Activated T-helper 1 cell treated with Interleukin-2 at 50 U/mL for 16 hours (primary cell): ENCODE measurements at places on chromosomes 7 and 10.

DNA sequence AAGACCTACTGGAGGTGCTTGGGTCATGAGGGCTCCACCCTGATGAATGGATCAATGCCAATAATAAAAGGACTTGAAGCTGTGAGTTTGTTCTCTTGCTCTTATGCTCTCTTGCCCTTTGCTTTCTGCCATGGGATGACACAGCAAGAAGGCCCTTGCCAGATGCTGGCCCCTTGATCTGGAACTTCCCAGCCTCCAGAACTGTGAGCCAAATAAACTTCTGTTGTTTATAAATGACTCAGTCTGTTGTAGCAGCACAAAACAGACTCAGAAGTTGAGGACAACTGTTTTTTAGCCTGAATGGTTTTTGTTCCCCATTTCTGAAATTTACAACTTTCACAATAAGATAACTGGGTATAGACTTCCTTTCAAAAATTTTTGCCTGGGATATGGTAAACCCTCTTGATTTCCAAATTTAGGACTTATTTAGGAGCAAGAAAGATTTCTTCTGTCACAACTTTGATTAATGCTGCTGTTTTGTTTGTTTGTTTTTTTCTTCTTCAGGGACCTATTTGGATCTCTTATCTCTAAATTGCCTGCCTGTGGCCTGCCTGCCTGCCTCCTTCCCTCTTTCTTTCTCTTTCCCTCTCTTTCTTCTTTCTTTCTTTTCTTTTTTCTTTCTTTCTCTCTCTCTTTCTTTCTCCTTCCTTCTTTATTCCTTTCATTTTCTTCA, 12.1 kb downstream of the ENTPD1 start:
- no peak for DNase-seq

- no peak for DNase-seq
Observed at GRCh38 chr10:95504246-95504691, 56.9 kb downstream of the SORBS1 start.

DNA sequence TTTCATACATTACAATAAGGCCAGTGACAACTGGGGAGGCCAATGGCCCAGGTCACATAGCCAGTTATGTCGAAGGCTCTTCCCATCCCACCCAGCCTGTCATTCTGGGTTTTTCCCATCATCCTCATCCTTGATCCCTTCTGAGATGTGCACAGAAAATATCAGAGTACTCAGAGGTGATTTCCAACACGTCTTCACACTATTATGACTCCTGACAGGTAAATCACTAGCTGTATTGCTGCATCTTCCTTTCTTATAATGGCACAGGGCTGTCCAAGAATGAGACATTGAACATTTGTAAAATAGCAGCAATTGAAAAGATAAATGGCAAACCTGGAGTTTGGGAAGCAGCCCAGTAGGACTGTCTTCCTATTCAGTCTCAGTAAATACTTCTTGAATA, 159.9 kb downstream of the PLXNA4 start:
- no peak for DNase-seq

DNA sequence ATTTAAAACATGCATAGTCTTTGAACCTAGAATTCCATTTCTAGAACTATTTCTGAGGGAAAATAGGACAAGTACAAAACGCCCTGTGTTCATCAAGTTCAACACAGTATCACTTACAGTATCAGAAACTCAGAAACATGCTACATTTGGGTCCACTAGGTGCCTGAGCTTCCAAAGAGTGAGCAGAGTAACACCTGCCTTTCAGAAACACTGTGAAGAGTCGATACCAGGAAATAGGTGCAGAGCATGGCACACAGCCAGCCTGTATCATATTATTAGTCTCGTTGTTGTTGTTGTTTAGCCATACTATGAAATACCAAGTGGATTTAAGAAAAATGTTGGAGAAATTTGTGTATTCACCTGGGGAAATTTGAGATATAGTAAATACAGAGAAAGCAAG, 392.1 kb upstream of the MGMT start:
- DNase-seq = no peak

GRCh38 chr7:834277-834676, 2.0 kb downstream of the SUN1 start:
- no peak for DNase-seq

- no peak for DNase-seq
Observed at GRCh38 chr10:10293481-10293951, 724.2 kb upstream of the CELF2 start.

GRCh38 chr7:14505906-14506305, 396.6 kb downstream of the DGKB start:
- DNase-seq = no peak

- no peak for DNase-seq
Observed at GRCh38 chr10:31816318-31816717, 112.3 kb downstream of the ARHGAP12 start.

- DNase-seq = no peak
Observed at GRCh38 chr7:37514497-37514896, 65.8 kb upstream of the ELMO1 start.

DNA sequence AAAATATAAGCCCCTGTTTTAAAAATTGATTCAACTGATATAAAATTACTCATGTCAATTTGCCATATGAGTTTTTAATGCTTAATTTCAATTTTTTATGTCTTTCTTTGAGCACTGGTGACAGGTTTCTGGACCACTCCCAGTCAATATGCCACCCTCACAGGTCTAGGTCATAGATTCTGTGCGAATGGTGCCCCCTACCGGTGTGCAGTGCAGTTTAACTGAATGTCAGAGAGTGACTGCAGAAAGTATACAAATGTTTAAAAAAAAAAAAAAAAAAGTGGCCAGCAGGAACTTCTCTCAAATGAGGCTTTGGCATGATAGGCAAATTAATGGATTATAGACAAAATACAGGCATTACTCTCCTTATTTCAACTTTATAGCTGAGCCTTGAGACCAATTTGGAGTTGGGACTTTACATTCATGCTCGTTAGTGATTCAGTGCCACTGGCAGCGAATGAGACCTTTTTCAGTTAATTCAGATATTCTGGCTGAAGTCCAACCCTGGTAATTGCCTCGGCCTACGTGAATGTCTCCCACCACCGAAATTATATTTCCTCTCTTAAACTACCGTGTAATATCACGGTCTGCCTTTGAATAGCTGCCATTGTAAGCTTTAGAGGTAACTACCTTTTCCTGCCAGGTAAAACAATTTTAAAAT, 427.6 kb downstream of the PHTF2 start:
- DNase-seq = no peak

DNA sequence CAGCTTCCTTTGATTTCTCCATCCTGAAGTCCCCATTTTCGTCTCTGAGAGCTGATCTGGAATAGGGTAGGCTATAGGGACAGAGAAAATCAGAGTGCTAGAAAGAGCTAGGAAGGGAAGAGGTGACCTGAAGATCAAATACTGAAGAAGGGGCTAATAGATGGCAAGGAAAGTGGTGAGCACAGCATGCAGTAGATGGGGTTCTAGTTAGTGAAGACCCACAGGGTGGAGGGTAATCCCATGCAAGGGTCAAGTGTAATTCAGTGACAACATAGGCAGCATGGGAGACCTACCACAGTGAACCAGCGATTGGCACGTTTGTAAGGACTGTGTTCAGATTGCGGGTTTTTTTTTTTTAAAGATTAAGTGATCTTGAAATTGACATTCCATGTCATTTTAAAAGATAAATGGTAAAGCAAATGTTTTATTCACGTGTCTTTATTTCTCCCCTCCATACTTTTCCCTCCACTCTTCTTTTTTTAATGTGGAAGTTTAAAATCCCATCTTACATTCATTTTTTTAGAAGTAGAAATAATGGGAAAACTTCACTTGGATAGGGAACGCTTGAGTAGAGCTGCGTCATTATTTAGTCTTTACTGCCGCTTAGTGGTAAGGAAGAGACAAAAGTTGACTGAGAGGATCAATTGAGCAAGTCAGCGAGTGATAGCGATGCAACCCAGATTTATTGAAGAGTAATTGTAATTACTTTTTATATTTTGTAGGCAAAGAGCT, 21.0 kb upstream of the ABI1 start:
- no peak for DNase-seq

DNA sequence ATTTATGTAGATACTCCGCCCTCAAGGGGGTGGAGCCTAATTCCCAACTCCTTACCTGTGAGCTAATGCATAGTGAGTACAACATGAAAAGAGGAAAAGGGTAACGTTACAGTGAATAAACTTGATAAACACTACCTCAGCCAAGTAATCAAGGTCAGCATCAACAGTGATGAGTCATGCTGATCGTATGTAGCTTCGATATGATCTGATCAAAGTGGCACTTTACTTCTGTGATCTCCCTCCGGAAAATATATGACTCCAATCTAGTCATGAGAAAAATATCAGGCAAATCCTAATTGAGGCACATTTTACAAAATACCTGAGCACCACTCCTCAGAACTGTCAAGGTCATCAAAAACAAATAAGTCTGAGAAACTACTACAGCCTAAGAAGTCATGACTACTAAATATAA, 70.4 kb downstream of the VTI1A start:
- no peak for DNase-seq

- no peak for DNase-seq
Observed at GRCh38 chr7:87414794-87415188, 60.7 kb downstream of the ABCB4 start.

GRCh38 chr7:82017334-82017943, 247.6 kb upstream of the HGF start:
- DNase-seq = no peak

DNA sequence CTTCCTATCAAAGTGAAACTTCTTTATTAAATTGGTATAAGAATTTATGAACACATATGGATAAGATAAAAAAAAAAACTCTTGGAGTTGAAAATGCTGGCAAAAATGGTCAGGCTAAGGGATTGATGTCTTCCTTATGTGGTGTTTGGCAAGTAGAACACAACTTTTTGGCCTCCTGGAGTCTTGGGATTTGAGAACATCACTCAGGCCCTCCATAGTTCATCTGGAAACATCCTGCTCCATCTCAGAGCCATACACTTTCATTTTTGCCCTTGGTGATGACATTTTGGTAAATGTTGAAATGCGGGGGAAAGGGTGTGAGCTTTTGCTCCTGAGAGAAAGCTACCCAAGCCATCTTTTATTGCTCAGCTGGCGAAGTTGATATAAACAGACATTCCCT, 27.5 kb upstream of the BTBD16 start:
- DNase-seq = no peak

DNA sequence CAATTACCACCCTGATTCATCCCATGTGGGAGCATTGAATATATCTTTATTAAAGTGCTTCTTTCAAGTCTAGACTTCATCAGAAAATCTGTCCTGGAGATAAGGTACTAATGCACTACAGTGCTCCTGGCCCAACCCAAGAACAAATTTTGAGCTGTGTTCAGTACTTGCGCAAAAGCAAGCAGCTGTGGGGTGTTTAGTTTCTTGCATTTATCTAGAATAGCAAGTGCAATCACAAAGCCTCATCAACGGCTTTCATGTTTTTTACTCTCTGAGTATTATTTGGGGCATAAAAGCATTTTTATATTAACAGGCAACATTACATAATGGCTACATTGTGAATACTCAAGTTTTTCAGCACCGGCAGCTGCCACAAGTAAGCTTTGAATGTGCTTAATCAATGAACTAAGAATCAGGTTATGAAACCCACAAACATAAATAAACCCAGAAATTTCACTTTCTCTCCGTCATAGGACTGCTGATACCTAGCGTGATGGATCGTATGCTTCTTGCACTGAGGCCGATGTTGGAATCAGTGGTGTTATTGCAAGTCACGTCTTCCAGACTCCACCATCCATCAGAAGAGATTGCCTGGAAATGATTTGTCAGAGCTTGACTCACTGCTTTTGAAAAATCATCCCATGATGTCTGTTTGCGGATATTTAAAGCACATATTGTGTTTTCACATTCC, 113.1 kb downstream of the CTTNBP2 start:
- no peak for DNase-seq
